GM04504 (cell line): ENCODE measurements at places on chromosomes 6 and 20.

DNA sequence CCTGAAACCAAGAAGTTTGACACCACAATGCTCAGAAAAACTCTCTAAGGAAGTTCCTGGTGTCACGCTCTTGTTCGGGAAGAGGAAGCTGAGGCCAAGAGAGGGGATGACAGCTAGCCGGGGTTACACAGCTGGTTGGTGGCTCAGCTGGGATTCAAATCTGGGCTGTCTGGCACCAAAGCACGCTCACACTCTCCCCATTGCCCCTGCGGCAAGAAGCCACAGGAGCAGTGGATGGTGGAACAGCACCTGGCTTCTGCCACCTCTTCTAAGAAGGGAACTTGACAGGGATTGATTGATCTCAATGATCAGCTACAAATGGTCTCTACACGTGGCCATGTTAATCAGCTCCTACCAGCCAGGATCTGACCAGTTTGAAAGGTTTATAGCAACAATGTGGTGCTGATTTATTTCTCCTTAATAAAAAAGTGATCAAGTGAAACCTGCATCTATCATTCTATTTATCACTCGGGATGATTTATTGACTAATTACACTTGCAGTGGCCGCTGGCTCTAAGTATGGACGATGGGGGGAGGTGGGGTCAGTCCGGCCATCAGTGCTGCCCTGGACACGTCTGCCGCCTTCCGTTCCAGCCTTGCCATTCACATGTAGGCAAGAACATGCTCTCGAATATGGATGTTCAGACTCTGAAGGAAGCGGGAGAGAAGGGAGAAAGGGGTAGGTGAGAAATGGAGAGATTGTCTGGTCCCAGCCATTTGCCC is 71.9 kb upstream of the TOP1 start:
- DNase-seq = no peak

DNA sequence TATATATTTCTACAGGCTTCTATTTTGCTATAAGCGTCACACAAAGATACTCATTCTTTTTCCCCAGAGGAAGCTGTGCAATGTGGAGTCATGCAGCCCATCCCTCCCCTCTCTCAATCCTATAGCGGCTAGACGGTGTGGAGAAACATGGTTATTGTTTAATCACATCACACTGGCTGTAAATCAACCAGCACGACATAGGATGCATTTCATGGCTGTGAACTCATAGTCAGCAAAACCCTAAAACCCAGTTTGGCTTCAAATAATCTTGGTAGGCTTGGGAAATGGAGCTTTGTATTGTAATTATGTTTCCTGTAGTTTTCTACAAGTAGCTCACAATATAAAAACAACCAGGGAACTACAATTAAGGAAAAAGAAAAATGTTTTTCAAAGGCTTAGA is 16.8 kb downstream of the FOXC1 start:
- DNase-seq = no peak

- no peak for DNase-seq
Measured at GRCh38 chr6:139748353-139749146, 374.1 kb upstream of the CITED2 start.

- no peak for DNase-seq
Measured at GRCh38 chr6:650098-650497, 6.8 kb downstream of the HUS1B start.

- DNase-seq = no peak
Measured at GRCh38 chr6:167974640-167975344, 22.7 kb upstream of the KIF25 start.
